H1 (cell line): ENCODE measurements at places on chromosomes 3 and 15. TPM values are rescaled to one million over a fixed set of nuclear protein-coding genes. Genes with fewer than 3 reads are reported as not detected.

MYZAP gene
- polyA plus RNA-seq: 0.25 and 0.41 TPM in 2 replicates

GRCh38 chr3:83193526-83193925 is 1432.1 kb upstream of the GBE1 start:
- no peaks in the 10 kb centered on the region for H3K27me3 ChIP-seq
- H3K4me1 ChIP-seq: no peaks in the 10 kb centered on the region
- no peak overlapping the region for H3K27ac ChIP-seq
- no peak overlapping the region for H3K4me3 ChIP-seq
- H3K36me3 ChIP-seq: no peaks in the 10 kb centered on the region

- no peaks in the 10 kb centered on the region for H3K27me3 ChIP-seq
- no peak for DNase-seq
- no peak overlapping the region for H3K27ac ChIP-seq
- no peaks in the 10 kb centered on the region; the same call in 1 of the 2 replicates for H3K36me3 ChIP-seq
- H3K4me3 ChIP-seq: no peak overlapping the region
- peaks cover 4% of the 10 kb centered on the region for H3K4me1 ChIP-seq
Measured at GRCh38 chr3:46947981-46948791, 28.4 kb downstream of the CCDC12 start.

GRCh38 chr3:127783642-127784160 is 38.6 kb downstream of the MGLL start:
- H3K27ac ChIP-seq: no peak overlapping the region
- H3K4me3 ChIP-seq: no peak overlapping the region
- H3K36me3 ChIP-seq: no peaks in the 10 kb centered on the region
- H3K4me1 ChIP-seq: no peaks in the 10 kb centered on the region

- DNase-seq: no peak
- no peak overlapping the region for H3K27ac ChIP-seq
- H3K4me3 ChIP-seq: no peak overlapping the region
- peaks cover 2% of the 10 kb centered on the region for H3K4me1 ChIP-seq
Measured at GRCh38 chr15:37137221-37137620, 36.9 kb upstream of the MEIS2 start.

GRCh38 chr3:160455846-160456245 is 6.3 kb upstream of the TRIM59 start:
- no peaks in the 10 kb centered on the region for H3K4me1 ChIP-seq
- H3K27ac ChIP-seq: no peak overlapping the region
- no peak for DNase-seq
- no peak overlapping the region for H3K4me3 ChIP-seq

LRRC3B gene
- 1.4 and 1.6 TPM in 2 replicates for polyA plus RNA-seq

SLC9C1 gene
- polyA plus RNA-seq: 0.06 and 0.15 TPM in 2 replicates

CHDH gene
- 4.9 and 7.3 TPM in 2 replicates for polyA plus RNA-seq

DNA sequence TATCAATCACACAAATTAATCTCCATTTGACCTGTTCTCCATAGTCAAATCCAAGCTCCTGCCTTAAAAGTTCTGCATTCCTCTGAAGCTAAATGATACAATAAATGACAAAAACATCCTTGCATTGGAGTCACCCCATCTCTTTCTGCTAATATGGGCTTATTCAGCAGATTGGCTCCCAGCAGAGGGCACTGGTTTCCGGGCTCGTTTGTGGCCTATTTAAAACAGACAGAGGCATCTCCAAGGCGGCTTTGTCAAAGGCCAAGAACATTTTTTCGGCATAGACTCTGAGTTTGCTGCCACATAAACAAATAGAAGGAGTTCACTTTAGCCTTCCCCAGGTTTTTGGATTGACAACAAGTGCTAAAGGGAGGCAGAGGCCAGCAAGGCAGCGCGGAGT is 204.4 kb upstream of the RASGRP1 start:
- peak; percentile 15 for DNase-seq
- no peak overlapping the region for H3K4me3 ChIP-seq
- no peaks in the 10 kb centered on the region for H3K36me3 ChIP-seq
- no peak overlapping the region for H3K27ac ChIP-seq
- H3K4me1 ChIP-seq: no peaks in the 10 kb centered on the region
- H3K27me3 ChIP-seq: no peaks in the 10 kb centered on the region

DNA sequence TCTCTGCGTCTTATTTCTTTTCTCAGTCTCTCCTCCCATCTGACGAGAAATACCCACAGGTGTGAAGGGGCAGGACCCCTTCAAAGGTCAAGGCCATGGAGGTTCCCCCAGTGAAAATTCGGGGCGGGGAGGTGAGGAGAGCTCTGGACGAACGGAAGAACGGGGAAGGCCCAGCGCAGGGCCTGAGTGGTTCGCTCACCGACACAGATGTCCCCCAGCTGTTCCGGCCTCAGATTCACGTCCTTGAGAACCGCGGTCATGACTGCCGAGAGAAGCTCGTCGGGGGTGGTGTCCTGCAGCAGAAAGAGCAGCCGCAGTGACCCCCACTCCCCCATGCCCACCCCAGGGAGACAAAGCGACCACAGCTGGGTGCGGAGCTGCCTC is 542 bp downstream of the ACAA1 start:
- no peak overlapping the region for H3K27ac ChIP-seq
- H3K27me3 ChIP-seq: no peaks in the 10 kb centered on the region
- H3K4me3 ChIP-seq: peak overlapping the region; percentile 84
- H3K4me1 ChIP-seq: peaks cover 16% of the 10 kb centered on the region
- peaks cover 15% of the 10 kb centered on the region for H3K36me3 ChIP-seq

DNA sequence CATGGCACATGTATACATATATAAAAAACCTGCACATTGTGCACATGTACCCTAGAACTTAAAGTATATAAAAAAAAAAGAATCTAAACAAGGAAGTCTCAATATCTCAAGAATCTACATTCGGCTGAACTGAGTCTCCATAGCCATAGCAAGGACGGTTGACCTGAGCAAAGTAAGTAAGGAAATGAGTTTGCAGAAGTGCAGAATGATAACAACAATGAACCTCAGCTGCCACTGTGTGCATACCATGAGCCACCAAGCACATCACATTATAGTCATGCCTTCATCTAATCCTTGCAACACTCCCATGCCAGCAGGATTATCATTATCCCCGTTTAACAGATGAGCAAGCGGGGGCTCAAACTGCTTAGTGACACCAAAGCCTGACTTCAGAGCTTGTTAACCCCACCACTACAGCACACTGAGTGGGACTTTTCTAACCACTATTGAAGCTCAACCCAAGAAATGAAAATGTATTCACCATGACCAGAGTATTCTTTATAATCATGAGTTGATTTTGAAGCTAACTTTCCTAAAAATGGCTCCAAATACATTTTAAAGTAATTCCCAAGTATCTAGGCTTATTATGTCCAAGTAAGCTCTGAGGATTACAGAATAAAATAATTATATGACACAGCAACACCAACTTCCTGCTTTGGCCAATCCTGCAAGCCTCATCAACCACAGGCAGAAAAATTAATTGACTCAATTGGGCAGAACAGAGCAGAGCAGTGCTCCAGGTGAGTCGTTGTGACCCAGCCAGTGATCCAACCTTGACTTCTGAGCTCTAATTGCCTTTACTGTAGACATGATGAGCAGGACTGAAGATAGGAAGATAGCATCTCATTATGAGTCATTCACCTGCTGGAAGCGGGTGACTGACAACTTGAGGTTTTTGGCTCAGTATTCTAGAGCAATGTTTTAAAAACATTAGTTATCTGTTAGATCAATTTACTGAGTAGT is 47.3 kb upstream of the IL12A start:
- no peaks in the 10 kb centered on the region for H3K27me3 ChIP-seq
- H3K4me3 ChIP-seq: no peak overlapping the region
- no peak overlapping the region for H3K27ac ChIP-seq
- no peaks in the 10 kb centered on the region for H3K36me3 ChIP-seq

- peaks cover 2% of the 10 kb centered on the region; the same call in 1 of the 2 replicates for H3K4me1 ChIP-seq
- peak overlapping the region; percentile 71 for H3K4me3 ChIP-seq
- no peak overlapping the region for H3K27ac ChIP-seq
- DNase-seq: peak; percentile 64
Measured at GRCh38 chr3:4977001-4977852, 2.0 kb upstream of the BHLHE40 start.

DNA sequence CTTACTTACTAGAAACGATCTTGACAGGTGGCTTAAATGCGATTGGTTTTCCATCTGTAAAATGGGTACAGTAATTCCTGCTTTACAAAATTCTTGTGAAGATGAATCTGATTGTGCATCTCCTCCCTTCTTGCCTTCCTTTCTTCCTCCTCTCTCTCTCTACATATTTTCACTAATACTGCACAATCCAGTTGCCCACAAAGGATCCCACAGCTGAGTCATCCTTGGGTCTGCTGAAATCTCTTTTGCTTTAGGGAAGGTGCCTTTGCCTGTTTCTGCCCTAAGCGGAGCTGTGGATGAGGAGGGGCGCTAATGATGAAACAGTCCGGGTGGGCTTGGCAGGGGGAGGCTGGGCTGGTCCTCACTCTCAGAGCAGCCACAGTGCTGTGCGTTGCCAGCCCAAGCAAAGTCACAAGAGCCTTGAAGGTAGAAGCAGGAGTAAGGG is 46.1 kb downstream of the AMOTL2 start:
- no peak for DNase-seq
- H3K4me3 ChIP-seq: no peak overlapping the region
- no peaks in the 10 kb centered on the region for H3K36me3 ChIP-seq

DNA sequence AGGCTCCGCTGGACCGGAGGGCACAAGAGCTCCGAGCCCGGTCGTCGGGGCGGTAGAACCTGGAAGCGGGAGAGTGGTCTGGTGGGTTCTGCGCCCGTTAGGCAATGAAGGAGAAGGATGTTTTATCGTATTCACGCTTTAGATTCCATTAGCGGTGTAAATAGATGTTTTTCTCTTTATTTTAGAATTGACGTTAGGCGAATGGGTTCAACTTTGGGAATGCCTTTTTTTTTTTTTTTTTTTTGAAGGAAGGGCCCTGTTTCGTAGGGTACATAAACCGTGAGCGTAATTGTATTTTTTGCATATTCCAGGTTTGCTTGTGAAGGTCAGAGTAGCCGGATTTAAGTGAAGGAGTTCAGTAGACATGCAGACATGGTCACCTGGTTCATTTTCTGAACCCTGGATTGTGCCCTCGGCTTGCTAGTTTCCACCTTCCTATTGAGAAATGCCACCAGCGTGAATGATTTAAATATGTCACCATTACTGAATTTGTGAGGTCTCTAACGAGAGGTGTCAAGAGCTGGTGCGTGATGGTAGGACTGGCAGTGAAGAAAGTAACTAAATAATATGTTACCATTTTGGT is 808 bp downstream of the RBM6 start:
- H3K27ac ChIP-seq: no peak overlapping the region
- no peaks in the 10 kb centered on the region for H3K4me1 ChIP-seq
- no peaks in the 10 kb centered on the region for H3K27me3 ChIP-seq
- 0 out of 2 replicates have a peak, but pooled peaks cover under 1% of the 10 kb centered on the region for H3K36me3 ChIP-seq
- DNase-seq: no peak

PDZRN3 gene
- polyA plus RNA-seq: 4.2 and 5.0 TPM in 2 replicates

DNA sequence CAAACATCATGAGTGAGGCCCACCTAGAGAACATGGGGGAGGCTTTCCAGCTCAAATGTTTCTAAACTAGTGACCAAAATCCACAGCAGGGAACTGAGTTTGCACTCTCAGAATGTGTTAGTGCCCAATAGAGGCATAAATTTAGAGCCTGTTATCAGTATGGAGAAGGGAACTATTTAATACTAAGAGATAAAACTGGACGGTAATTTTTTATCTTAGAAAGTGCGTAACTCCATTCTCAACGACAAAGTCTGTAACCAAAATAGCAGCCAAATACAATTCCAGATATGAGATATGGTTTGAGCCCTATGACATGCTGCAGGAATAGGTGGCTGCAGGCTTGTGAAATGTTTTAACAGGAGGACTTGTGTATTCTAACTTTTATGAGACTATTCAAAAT is 3.5 kb downstream of the B3GALNT1 start:
- DNase-seq: no peak
- no peak overlapping the region for H3K4me3 ChIP-seq
- peaks cover 24% of the 10 kb centered on the region for H3K27me3 ChIP-seq
- no peak overlapping the region for H3K27ac ChIP-seq
- H3K36me3 ChIP-seq: no peaks in the 10 kb centered on the region

GRCh38 chr15:31605467-31605931 is 278.9 kb downstream of the KLF13 start:
- no peaks in the 10 kb centered on the region for H3K27me3 ChIP-seq
- H3K36me3 ChIP-seq: no peaks in the 10 kb centered on the region
- DNase-seq: peak; percentile 74
- H3K4me1 ChIP-seq: no peaks in the 10 kb centered on the region
- no peak overlapping the region for H3K27ac ChIP-seq

WDR93 gene
- polyA plus RNA-seq: 0.03 and 0.08 TPM in 2 replicates

DNA sequence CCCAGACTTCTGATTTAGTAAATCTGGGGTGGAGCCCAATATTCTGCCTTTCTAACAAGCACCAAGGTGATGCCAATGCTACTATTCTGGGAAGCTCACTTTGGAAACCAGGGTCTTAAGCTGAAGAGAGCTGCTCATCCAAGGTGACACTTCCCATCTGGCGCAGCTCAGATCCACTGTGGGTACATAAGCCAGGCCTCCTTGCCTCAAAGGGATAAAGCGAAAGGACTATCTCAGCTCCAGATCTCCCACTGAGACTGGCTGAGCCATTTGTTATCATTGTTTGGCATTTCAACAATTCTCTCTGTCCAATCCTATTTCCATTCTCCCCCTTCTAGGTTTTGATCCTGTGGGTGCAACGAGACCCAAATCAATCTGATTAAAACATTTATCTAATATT is 323.8 kb downstream of the GBE1 start:
- H3K4me3 ChIP-seq: no peak overlapping the region
- no peaks in the 10 kb centered on the region for H3K4me1 ChIP-seq
- H3K27ac ChIP-seq: no peak overlapping the region
- no peaks in the 10 kb centered on the region for H3K36me3 ChIP-seq
- no peak for DNase-seq

- H3K36me3 ChIP-seq: no peaks in the 10 kb centered on the region
- no peaks in the 10 kb centered on the region for H3K27me3 ChIP-seq
- H3K27ac ChIP-seq: no peak overlapping the region
- peaks cover 25% of the 10 kb centered on the region for H3K4me1 ChIP-seq
- H3K4me3 ChIP-seq: 0 out of 2 replicates have a peak overlapping the region, but pooled peaks have one; percentile 5
Measured at GRCh38 chr15:67166280-67167009, 88.0 kb downstream of the AAGAB start.

DNA sequence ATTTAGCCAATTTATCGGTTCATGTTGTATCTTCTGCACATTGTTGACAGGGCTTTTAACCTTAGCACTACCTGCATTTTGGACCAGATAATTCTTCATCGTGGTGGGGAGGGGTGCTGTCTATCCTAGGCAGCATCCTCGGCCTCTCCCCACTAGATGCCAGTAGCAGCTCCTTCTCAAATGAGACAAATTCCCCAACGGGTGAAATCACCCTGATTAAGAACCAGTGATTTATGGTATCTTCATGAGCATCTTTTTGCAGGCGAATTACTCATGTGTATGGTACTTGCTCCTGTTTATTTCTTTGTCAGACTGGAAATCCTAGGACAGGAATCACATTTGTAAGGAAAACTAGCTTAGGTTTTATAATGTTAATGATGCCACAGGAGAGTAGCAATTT is 68.0 kb downstream of the C3orf70 start:
- no peak for DNase-seq
- no peaks in the 10 kb centered on the region for H3K4me1 ChIP-seq
- H3K27me3 ChIP-seq: no peaks in the 10 kb centered on the region
- H3K4me3 ChIP-seq: no peak overlapping the region
- H3K27ac ChIP-seq: no peak overlapping the region

DNA sequence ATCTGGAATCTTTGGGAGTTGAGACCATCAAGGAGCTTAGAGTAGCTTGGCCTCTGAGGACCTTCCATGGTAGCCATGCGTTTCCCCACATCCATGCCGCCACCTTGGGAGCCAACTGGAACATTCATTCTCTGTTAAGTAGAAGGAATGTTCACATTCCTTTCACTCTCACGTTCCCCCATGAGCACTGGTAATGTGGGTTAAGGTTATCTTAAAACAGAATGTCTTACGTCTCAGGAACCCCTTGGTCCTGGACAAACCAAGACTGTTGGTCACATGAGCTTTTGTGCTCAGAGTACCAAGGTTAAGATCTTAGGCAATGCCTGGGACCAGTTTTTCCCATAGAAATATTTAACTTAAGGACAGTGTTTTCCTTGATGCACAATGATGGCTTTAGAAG is 211.7 kb upstream of the UBE2E1 start:
- no peaks in the 10 kb centered on the region for H3K36me3 ChIP-seq
- no peak for DNase-seq
- no peaks in the 10 kb centered on the region for H3K27me3 ChIP-seq
